Nephron progenitor cell (in vitro differentiated cells): ENCODE measurements at places on chromosomes 4 and X.

DNA sequence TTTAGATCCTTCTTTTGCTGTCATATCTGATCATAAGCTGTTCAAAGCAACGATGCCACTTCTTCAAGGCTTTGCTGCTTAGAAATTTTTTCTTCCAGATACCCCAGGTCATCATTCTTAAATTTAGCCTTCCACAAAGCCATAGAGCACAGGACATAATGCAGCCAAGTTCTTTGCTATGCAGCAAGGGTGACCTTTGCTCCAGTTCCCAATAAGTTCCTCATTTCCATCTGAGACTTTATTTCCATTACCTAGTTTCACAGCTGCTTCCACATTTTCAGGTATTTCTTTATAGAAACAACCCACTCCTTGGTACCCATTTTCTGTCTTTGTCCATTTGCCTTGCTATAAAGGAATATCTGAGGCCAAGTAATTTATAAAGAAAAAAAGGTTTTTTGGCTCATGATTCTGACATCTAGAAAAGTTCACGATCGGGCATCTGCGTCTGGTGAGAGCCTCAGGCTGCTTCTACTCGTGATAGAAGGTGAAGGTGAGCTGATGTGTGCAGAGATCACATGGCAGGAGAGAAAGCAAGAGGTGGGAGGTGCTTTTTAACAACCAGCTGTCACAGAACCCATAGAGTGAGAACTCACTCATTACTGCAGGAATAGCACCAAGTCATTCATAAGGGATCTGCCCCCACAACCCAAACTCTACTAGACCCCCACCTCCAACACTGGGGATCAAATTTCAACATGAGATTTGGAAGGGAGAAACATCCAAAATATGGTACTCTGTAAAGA lies 11.8 kb upstream of the TASL start:
- no peak overlapping the region for H3K27ac ChIP-seq
- no peaks in the 10 kb centered on the region for H3K27me3 ChIP-seq
- peaks cover 5% of the 10 kb centered on the region for H3K4me1 ChIP-seq
- no peak overlapping the region for H3K4me3 ChIP-seq
- no peak for DNase-seq

- H3K4me1 ChIP-seq, result no peaks in the 10 kb centered on the region
- no peak overlapping the region for H3K4me3 ChIP-seq
- no peaks in the 10 kb centered on the region for H3K36me3 ChIP-seq
- peaks cover 7% of the 10 kb centered on the region for H3K27me3 ChIP-seq
Measured at GRCh38 chr4:141569141-141569540, 67.2 kb upstream of the IL15 start.

- no peaks in the 10 kb centered on the region for H3K36me3 ChIP-seq
- no peak for DNase-seq
Measured at GRCh38 chr4:165194368-165194767, 13.0 kb upstream of the KLHL2 start.

DNA sequence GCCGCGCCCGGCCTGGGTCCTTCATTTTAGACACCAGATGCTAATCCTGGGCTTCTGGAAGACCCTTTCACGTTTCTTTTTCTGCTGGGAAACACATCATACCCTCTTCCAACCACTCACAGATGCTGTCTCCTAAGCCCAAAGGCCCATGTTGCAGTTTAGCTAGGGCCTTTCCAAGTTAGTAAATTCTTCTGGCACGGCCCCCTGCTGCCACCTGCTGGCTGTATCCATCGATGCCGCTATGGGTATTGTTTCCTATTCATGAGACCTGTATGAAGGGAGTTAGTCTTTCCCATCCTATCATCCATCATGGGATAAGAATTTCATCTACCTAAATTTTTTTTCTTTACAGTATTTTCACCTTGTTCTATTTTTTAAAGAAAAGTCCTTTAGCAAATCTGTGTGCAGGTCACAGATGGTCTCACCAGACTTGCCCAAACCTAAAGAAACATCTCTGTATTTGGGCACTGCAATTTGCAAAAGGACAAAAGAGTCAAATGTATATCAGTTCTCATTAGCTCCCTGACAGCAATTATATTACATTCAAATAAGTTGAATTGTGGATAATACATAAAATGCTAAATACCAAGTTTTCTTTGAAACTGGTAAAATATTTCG lies 37.8 kb upstream of the SLC9A7 start:
- no peaks in the 10 kb centered on the region for H3K4me1 ChIP-seq
- no peak overlapping the region for H3K27ac ChIP-seq
- H3K27me3 ChIP-seq, result no peaks in the 10 kb centered on the region
- H3K36me3 ChIP-seq, result no peaks in the 10 kb centered on the region
- DNase-seq, result peak; percentile 70

- H3K36me3 ChIP-seq, result peaks cover 39% of the 10 kb centered on the region
- DNase-seq, result peak; percentile 15
- H3K27me3 ChIP-seq, result peaks cover 16% of the 10 kb centered on the region
- H3K27ac ChIP-seq, result peak overlapping the region; percentile 97
- H3K4me1 ChIP-seq, result peaks cover 20% of the 10 kb centered on the region
- H3K4me3 ChIP-seq, result peak overlapping the region; percentile 86
Measured at GRCh38 chr4:110411574-110412011, 64.4 kb upstream of the ENPEP start.

DNA sequence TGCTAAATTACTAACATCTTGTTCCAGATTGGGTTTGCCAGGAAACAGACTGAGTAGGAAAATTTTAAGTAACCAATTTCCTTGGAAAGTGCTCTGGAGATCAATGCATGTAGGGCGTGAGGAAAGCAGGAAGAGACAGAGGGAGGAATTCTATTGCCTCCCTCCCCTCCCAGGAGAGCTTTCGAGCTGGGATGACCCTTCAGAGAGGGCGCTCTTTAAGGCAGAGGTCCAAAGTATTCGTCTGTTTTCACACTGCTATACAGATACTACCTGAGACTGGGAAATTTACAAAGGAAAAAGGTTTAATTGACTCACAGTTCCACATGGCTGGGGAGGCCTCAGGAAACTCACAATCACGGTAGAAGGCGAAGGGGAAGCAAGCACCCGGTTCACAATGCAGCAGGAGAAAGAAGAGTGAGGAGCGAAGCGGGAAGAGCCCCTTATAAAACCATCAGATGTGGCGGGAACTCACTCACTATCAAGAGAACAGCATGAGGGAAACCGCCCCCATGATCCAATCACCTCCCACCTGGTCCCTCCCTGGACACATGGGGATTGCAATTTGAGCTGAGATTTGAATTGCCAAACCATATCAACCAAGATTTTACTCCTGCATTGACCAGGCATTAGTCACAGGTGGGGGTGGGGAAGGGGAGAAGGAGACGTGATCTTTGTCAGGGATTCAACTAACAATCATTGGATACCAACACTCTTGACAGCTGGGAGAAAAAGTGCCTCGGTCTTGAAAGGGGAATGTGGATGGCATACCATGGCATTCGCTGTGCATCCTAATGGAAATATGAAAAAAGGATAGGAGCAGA lies 63.8 kb downstream of the SLITRK2 start:
- H3K4me3 ChIP-seq, result no peak overlapping the region
- H3K36me3 ChIP-seq, result no peaks in the 10 kb centered on the region
- H3K27ac ChIP-seq, result no peak overlapping the region
- peaks cover 6% of the 10 kb centered on the region for H3K4me1 ChIP-seq
- no peak for DNase-seq
- H3K27me3 ChIP-seq, result peaks cover 2% of the 10 kb centered on the region

- H3K4me3 ChIP-seq, result peak overlapping the region; percentile 96
- H3K4me1 ChIP-seq, result peaks cover 24% of the 10 kb centered on the region
- peak overlapping the region; percentile 76 for H3K27ac ChIP-seq
- peaks cover 13% of the 10 kb centered on the region for H3K27me3 ChIP-seq
Measured at GRCh38 chr4:139176302-139177048, 543 bp downstream of the ELF2 start.

- no peaks in the 10 kb centered on the region for H3K36me3 ChIP-seq
- peaks cover 30% of the 10 kb centered on the region for H3K27me3 ChIP-seq
- H3K4me1 ChIP-seq, result peaks cover 13% of the 10 kb centered on the region
- H3K4me3 ChIP-seq, result no peak overlapping the region
- no peak overlapping the region for H3K27ac ChIP-seq
Measured at GRCh38 chr4:3484057-3484973, 21.2 kb downstream of the DOK7 start.

- H3K36me3 ChIP-seq, result peaks cover 20% of the 10 kb centered on the region
- H3K4me3 ChIP-seq, result no peak overlapping the region
- H3K4me1 ChIP-seq, result peaks cover 13% of the 10 kb centered on the region
- H3K27ac ChIP-seq, result no peak overlapping the region
- DNase-seq, result no peak
- peaks cover 2% of the 10 kb centered on the region for H3K27me3 ChIP-seq
Measured at GRCh38 chrX:154476821-154477220, 2.3 kb downstream of the LAGE3 start.

GRCh38 chr4:77193511-77194102 lies 36.6 kb downstream of the CCNG2 start:
- H3K4me3 ChIP-seq, result no peak overlapping the region
- H3K27ac ChIP-seq, result no peak overlapping the region
- H3K36me3 ChIP-seq, result no peaks in the 10 kb centered on the region
- DNase-seq, result peak; percentile 18
- H3K4me1 ChIP-seq, result no peaks in the 10 kb centered on the region

GRCh38 chrX:153598541-153599191 lies at the start of gene CCNQ:
TSS of gene CCNQ (minus strand) at chrX:153599139. CDS start at chrX:153599073, 66 bp downstream.
- H3K27me3 ChIP-seq, result peaks cover 20% of the 10 kb centered on the region
- peak within 1 kb of the TSS; percentile 85 for H3K4me3 ChIP-seq
- H3K4me1 ChIP-seq, result peaks cover 19% of the 10 kb centered on the region
- peaks cover 18% of the 10 kb centered on the region for H3K36me3 ChIP-seq

DNA sequence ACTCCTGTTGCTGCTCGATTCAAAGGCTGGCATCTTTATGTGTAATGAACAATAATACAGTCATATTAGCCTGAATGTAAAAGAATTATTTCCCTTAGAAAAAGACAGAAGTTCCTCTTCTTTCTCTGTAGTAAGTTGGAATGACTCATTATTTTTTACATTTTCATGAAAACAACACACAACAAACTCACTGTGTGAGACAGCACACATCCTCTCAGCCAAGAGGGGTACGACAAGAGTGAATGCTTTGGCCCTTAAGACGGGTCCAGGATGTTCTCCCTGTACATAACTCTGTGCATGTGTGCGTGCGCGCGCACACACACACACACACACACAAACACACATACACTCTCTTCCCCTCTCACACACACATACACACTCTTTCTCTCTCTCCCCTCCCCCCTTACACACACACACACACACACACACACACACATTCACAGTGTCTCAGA lies 72.8 kb downstream of the MANBA start:
- peaks cover 4% of the 10 kb centered on the region for H3K36me3 ChIP-seq
- no peak overlapping the region for H3K4me3 ChIP-seq
- no peaks in the 10 kb centered on the region for H3K4me1 ChIP-seq
- H3K27me3 ChIP-seq, result no peaks in the 10 kb centered on the region
- no peak overlapping the region for H3K27ac ChIP-seq

DNA sequence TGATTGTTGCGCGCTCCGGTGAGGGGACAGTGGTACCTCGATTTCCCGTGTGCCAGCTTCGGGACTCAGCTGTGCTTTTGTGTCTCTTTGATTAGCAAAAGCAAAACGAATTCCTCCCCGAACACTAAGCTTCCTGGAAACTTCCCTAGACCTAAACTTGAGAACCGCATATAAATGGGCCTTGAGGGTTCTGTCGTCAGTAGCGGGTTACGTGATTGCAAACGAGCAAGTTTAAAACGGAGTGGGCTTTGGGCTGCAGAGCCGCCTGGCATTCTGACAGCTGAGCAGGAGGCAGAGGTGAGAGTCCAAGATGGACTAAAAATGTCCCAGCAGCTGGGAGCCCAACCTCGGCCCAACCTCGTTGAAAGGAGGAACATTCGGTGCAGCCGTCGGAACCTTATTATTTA lies 1.2 kb upstream of the TAPT1 start:
- H3K27me3 ChIP-seq, result no peaks in the 10 kb centered on the region
- peak overlapping the region; percentile 99 for H3K27ac ChIP-seq
- H3K36me3 ChIP-seq, result peaks cover 3% of the 10 kb centered on the region
- peak overlapping the region; percentile 96 for H3K4me3 ChIP-seq

DNA sequence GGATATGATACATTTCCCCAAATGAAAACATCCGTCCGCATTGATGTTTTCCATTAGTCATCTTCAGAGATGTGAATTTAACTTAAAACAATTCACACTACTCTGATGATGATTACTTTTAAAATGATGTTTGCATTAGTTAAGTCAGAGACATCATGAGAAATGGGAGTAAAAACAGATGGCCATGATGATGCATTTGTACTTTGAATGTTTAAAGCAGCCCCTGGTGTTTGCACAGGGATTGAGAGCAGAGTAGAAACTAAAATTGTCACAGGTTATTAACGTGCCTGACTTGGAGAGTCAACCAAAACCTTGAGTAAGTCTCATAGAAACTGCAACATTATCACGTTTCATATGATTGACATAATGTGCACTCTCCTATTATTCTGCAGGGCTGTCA lies 117.2 kb downstream of the CFAP299 start:
- no peak overlapping the region for H3K27ac ChIP-seq
- no peak for DNase-seq
- no peak overlapping the region for H3K4me3 ChIP-seq
- H3K36me3 ChIP-seq, result no peaks in the 10 kb centered on the region
- H3K27me3 ChIP-seq, result no peaks in the 10 kb centered on the region
- no peaks in the 10 kb centered on the region for H3K4me1 ChIP-seq
